Bronchial epithelial cell (primary cell): ENCODE measurements at places on chromosomes 16 and 17. TPM values are rescaled to one million over a fixed set of nuclear protein-coding genes. Genes with fewer than 3 reads are reported as not detected.

Gene ASIC2
- total RNA-seq, result 0.13 TPM in 1 of 2 replicates, not detected in the other

Gene SERPINF2
- total RNA-seq, result 0.79 and 1.5 TPM in 2 replicates

Gene CDH16
- total RNA-seq, result 1.8 and 5.8 TPM in 2 replicates

Gene KRT222
- not detected in 2 replicates for total RNA-seq
